ENCODE measurements at places on chromosomes 1 and 21.
A peak's percentile ranks its signal among the peaks of the same experiment; 100 is the strongest.

- DNase-seq, result no peak
Observed at GRCh38 chr1:220044678-220045355, 1.5 kb downstream of the EPRS1 start.

GRCh38 chr1:110266834-110267233, 56.7 kb downstream of the KCNC4 start:
- no peak for DNase-seq

- DNase-seq, result no peak
Observed at GRCh38 chr21:34008618-34009017, 64.8 kb upstream of the MRPS6 start.

DNA sequence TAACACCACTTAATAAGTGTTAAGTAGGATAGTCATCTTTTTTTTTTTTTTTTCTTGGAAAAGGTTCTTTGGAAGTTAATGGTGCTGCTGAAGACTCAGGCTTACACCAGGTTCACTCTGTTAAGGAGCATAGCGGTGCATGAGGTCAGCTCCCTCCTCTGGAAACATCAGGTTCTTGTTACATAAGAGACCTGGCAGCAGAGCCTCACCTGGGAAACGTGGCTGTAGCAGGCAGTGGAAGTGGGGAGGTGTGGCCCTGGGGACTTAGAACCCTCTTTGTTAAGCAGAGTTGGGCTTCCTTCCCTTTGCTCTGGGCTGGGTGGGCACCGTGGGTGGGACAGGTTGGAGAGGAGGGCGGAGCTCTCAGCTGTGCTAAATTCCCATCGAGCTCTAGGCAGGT, 104.1 kb downstream of the CNIH3 start:
- DNase-seq, result no peak

GRCh38 chr1:26970810-26971209, 10.5 kb upstream of the KDF1 start:
- no peak for DNase-seq

DNA sequence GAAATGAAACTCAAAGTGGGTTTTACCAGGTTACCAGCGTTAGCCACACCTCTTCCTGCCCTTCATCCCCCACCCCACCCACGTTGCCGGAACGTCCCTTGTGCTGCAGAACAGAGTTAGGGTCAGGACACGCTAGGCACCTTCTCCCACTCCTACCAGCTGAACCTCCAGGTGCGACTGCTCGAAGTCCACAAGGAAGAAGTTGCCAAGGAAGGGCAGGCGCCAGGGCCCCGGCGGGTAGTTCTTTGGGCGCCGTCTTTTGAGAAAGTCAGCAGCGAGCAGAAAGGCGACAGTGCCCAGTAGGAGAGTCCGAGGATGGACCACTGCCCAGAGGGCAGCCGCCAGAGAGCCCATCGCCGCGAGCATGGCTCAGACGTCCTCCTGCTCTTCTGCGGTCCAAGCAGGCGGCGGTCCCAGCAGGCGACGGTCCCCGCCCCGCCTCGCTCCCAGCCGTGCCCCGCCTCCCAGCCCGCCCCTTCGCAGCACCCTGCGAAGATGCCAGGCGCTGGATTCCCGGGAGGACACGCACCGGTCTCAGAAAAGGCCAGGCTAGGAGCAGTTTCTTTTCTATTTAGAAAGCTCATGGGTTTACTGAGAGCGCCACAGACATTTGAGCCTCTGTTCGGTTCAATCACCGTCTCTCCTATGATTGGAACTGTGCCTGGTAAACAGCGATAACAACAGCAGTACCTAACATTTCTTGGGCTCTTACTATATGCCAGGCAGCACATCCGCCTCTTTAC, at the start of gene CYP2J2:
Gene CYP2J2, minus strand, starts transcription at position 393 of the 743 bp plus-strand sequence. Its CDS starts 27 bp downstream, at position 366.
- DNase-seq, result no peak

DNA sequence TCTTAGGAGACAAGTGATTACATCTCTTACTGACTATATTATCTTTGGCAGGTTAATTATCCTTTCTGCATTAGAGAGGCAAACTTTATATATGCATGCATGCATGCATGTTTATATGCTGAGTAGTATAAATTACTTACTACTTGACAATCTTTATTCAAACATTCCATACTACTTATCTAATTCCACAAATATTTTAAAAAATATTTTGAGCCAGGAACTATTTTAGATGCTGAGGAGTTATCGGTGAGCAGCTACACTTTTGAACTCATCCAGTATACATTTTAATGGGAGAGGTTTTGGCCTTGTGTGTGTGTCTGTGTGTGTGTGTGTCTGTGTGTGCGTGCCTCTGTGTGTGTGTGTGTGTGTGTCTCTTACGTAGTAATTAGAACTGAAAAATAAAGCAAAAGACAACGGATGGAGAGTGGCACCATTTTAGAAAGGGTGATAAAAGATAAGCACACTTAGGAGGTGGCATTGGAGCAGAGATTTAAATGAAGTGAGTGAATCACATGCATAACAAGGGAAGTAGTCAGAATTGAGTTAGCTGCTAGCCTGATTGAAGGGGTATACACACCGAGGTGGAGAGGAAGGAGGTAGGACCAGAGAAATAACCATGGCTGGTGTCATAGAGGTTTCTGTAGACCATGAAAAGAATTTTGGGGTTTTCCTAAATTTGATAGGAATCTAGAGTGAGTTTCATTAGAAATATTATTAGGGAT, 1488.4 kb downstream of the MRPL39 start:
- DNase-seq, result no peak

GRCh38 chr1:116232989-116233514, 121.9 kb downstream of the MAB21L3 start:
- DNase-seq, result no peak

- DNase-seq, result no peak
Observed at GRCh38 chr21:42146821-42147220, 72.1 kb upstream of the ABCG1 start.

GRCh38 chr1:82994616-82995263, 1004.2 kb downstream of the TTLL7 start:
- no peak for DNase-seq

GRCh38 chr1:21162740-21163464, 13.8 kb downstream of the EIF4G3 start:
- DNase-seq, result no peak

- DNase-seq, result peak; percentile 87
Observed at GRCh38 chr1:36248250-36248894, 24.1 kb downstream of the THRAP3 start.
